ENCODE measurements at places on chromosomes 6 and 20.

DNA sequence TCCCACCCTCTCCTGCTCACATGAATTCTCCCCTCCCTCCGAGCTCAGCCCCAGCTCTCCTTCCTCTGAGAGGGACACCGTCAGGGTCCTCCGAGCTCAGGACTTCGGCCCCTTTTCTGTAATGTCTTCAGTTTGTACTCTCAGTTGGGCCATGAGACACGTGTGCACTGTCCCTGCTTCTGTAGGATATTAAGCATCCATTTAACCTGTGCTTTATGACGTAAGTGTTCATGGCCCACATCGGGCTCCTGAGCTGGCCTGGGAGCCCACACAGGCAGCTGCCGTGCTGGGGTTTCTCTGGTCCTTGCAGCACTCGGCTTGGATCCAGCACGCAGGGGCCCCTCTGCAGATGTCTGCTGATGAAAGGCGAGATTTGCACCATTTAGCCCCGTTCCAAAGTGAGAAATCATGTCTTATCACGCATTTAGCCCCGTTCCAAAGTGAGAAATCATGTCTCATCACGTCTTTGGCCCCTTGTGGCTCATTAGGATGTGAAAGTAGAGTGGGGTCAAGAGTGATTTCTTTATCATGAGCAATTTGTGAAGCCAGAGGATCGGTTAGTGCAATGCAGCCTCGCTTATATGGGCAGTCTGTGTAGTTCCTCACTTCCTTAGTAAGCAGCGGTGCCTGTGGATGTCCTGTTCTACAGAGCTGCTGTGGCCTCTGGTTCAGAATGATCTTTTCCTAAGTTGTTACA, 25.3 kb downstream of the DUSP22 start:
- DNase-seq, result no peak

DNA sequence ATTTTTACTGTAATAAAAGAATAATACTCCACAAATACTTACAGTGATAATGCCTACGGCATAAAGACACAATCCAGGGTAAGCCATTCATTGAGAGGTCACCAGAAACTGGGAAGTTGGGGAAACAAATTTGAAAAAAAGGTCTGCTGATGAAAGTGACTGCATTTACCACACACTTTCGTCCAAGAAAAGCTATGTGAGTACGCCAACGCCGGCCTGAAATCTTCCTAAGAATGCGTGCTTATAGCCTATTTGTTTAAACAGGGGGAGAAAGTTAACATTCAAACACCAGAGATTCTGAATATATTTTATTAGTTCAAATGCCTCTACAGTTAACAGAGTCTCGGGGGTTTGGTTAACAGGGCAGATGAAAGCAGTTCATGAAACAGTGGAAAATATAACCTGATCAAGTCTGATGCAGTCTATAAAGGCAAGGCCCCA, 657 bp upstream of the LTV1 start:
- DNase-seq, result no peak

- no peak for DNase-seq
Observed at GRCh38 chr20:48995589-48995988, 50.5 kb upstream of the CSE1L start.

DNA sequence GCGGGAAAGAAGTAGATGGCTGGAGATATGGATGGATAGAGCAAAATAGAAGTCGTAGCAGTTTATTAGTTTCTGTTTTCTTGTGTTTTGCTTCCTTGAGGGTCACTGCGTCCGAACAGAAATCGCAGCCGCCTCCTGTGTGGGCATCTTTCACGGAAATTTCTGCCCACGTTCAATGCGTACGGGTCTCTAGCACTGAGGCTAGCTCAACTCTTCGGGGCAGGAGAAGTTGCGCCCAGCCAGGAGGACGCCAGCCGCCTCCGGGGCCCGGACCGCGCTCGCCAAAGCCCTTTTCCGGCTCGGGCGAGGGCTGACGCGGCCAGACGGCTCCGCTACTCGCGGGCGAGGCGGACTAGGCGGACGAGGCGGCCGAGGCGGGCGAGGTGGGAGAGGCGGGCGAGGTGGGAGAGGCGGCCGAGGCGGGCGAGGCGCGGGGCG, 814 bp downstream of the TFAP2B start:
- no peak for DNase-seq

DNA sequence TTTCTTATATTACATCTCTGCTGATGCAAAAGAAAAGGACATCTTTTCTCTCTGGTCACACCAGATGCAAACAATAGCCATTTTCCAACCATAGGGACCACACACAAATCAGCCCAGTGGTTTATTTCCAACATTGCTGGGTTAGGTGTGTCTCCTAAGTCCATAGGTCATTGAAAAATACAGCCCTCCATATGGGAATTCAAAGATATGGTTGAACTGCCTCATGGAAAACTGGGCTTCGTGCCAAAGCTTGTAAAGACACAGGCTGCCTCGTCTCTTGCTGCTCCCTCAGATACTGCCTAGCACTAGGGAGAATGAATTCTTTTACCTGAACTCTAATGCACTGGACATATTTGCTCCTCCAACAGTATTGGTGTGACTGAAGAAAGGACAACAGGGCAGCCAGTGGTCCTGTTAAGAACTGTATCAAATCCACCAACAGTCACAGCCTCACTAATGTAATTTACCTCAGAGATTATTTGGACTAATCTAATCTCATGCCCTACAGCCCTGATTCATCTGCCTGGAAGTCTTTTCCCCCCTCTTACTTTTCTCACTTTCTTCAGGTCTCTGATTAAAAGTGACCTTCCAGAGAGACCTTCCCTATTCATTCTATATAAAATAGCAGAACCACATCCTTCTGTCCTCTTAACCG, 48.3 kb upstream of the TBC1D32 start:
- DNase-seq, result no peak

DNA sequence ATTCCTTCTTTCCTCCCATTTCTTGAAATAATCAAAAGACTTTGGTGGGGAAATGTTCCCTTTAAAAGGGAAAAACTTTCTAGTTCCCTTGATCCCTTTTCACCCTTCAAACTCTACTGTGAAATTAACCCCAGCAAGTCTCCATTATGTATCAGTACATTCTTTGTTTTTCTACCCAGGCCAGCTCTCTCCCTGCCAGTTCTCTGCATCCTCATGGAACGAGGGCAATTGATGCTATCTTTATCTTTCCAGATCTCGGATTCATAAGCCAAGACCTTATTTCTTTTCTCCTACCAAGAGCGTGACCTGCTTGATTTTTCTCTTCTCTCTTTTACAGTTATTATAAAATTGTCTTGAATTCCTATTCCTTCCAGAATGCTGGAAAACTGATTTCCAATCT, 75.8 kb downstream of the ADGRB3 start:
- DNase-seq, result no peak

GRCh38 chr6:80341330-80341729, 234.9 kb downstream of the BCKDHB start:
- DNase-seq, result no peak

GRCh38 chr6:71529769-71530168, 241.2 kb downstream of the OGFRL1 start:
- DNase-seq, result no peak

DNA sequence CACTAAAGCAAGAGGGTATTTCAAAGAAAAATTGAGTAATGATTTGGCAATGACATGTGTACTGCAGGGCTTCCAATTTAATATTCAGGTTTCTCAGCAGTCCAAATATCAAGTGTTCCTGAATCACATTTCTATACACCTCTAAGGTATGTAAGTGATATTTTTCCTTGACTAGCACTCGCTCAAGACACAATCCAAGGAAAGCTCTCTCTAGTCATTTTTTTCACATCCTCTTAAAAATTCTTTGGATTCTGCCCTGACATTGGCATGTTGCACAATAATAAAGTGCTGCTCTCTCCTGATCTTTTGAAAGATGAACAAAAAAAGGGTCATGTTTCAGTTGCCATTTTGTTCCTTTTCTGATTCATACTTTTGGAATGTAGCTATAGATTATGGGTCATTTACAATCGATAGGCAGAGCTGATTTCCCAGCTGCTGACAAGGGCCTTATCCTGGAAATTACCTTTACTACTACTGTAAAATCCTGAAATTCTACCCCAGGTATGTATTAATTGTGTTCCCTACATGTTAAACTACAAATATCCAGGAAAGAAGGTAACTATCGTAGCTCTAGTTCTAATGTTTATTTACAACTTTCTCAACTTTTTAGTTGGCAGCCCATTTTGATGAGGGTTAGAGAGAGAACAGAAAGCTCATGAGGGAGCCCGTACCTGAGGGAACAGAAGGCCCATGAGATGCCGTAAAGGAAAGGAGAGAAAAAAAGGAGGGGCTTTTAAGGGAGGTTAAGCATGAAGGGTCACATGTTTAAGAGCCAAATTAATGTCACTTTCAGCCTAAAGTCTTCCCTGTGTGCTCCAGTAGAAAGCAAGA, 22.2 kb upstream of the ADGRG6 start:
- DNase-seq, result no peak

DNA sequence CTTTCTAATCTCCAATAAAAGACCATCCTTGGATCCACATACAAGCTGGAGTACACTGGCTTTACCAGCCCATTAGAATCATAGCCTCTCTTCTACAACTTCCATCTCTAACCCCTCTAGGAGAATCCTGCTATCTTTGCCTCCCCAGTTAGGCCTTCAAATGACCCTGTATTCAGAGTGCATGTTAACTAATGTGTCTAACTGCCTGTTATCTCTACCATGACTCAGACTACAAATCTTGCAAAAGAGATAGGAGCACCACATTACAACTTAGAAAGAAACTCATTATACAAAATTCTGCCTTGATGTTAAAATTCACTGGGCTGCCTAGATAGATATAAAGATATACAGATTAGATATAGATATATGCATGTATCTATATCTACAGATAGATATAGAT, 28.2 kb downstream of the GPR63 start:
- DNase-seq, result no peak

DNA sequence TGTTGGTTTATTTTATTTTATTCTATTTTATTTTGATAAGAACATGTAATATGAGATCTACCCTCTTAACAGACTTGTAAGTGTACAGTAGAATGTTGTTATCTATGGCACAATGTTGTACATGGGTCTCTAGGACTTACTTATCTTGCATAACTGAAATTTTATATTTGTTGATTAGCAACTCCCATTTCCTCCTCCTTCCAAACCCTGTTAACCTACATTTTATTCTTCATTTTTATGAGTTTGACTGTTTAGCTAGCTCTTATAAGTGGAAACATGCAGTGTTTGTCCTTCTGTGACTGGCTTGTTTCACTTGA, 37.9 kb upstream of the BCAS1 start:
- DNase-seq, result no peak

DNA sequence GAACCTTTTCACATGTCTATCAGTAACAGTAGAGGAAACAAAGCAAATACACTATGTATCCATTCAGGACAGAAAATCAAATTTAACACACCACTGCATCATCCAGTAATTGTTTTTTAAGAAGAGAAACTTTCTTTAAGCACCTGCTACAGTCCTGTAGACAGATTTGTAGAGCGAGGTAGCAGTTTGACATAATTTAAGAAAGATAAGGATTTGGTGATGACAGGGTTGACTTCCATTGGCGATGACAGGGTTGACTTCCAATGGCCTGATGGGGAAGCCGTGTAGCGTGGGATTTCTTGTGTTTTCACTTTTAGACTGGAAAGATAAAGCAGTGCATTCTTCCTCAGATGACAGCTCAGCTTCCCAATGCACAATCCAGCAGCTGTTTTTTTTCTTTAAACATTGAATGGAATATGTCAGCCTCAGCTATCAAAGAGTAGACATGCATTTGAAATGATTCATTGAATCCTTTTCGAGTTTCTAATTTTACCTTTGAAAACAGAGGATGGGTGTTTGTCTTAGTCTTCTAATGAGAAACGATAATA, 68.5 kb downstream of the ECT2L start:
- no peak for DNase-seq
